ENCODE measurements at places on chromosomes 7 and 10.

- DNase-seq = no peak
Measured at GRCh38 chr10:18378766-18379165, 238.5 kb downstream of the CACNB2 start.

GRCh38 chr7:76220185-76221057, 18.7 kb downstream of the SRRM3 start:
- DNase-seq = no peak

DNA sequence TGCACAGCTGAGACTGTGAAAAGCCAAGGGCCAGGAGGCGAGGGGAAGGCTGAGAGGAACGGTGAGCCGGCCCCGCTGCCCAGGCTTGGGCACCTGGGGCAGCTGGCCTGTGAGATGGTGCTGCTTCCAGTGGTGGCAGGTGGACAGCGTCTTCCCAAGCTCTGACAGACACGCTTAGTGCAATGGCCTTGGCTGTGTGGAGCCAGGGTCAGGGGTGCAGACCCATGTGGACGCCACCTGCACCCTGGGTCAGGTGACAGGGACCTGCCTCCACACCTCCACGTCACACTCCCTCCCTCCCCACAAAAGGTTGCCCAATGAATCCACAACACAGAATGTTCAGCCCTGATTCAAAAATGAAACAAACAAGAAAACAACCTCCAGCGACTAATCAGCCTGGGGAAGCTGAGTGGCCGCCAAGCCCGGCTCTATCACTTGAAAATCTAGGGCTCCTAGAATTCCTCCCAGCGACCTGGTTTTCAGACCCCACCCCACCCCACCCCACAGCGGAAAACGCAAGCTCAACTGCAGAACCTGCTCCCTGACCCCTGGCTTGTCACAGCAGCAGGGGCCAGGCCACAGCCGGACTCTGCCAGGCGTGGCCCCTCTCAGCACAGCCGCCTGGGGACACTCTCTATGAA, 54.3 kb downstream of the PRKAG2 start:
- DNase-seq = no peak

- no peak for DNase-seq
Measured at GRCh38 chr7:157267956-157268355, 68.8 kb upstream of the DNAJB6 start.

GRCh38 chr7:39566023-39566921, at the start of gene YAE1:
Gene YAE1 (plus strand): TSS chr7:39566404. CDS start chr7:39566419, 15 bp downstream.
- DNase-seq = peak; percentile 77

DNA sequence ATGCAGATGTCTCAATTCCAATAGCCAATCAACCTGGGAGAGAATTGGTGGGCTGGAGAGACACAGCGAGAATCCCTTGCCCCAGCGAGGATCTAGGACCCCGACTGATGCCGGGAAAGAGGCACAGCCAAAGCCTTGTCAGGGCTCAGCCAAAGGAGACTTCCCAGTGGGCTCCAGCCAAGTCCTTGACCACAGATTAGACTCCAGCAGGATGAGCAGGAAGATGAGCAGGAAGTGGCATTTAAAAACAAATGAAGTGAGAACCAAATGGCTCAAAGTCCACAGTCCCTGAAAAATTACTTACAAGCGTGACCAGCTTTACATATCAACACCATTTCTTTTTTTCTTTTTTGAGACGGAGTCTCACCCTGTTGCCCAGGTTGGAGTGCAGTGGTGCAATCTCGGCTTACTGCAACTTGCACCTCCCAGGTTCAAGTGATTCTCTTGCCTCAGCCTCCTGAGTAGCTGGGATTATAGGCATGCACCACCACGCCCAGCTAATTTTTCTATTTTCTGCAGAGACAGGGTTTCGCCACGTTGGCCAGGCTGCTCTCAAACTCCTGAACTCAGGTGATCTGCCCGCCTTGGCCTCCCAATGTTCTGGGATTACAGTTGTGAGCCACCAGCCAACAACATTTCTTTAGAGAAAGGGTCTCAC, 40.2 kb downstream of the CTBP2 start:
- DNase-seq = no peak

GRCh38 chr10:110615057-110615747, 28.9 kb upstream of the RBM20 start:
- DNase-seq = no peak

GRCh38 chr10:45006276-45007030, 5.7 kb downstream of the ZNF22 start:
- no peak for DNase-seq

DNA sequence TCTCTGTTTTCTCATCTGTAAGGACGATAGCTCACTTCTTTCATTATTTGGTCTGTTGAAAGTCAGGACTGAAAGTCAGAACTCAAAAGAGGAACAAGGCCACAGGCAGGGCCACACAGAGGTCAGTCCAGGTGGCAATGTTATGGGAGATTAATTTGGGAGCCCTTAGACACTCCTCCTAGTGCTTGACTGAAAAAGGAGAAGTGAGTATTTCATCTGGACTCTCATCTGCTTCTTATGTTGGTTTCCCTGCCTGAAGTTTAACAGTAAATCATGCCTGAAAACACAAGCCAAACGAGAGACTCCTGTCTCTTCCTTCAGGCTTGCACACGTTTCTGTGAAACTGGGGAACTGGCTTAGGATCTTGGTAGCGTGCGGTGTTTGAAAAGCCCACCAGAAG, 248.5 kb downstream of the BUB3 start:
- DNase-seq = no peak

DNA sequence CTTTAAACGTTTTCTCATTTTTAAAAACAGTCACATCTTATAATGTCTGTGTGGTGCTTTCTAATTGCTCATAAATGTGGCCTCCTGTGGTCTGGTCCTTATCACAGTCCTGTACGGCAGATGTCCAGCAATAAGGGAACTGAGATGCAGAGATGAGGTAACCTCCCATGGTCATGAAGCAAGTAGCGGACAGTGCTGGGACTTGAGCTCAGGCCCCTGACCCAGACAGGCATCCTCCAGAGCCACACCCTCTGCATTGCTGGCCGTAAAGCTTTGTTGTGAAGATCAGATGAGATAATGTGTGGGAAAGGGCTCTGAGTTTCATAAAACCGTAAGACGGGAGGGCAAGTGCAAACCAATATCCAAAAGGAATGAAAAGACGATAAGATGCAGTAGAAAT, 48.2 kb downstream of the DYNC2I1 start:
- DNase-seq = no peak

Measured in CD4-positive, alpha-beta T cell treated with Interleukin-4 for 1 hour (primary cell).